ENCODE measurements at places on chromosomes 3 and 15.

GRCh38 chr15:96115642-96116041, 214.9 kb upstream of the NR2F2 start:
- no peak for DNase-seq

- DNase-seq, result no peak
Measured at GRCh38 chr3:127816783-127817405, 5.4 kb downstream of the MGLL start.

DNA sequence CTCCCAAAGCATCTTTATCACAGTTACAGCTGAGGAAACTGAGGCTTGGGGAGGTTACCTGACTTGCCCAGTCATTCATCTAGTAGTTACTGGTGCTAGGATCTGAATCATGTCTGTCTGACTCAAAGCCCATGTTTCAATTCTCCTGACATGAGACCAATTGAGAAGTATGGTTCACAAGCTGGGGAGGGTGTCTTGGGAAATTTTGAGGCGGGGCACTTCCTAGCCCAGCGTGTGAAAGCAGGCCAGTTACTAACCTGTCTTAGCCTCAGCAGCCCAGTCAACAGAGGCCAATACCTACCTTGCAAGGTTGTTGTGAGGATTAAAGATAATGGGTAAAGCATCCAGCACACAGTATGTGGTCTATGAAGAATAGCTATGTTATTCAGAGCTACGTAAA, 37.0 kb downstream of the CLDN18 start:
- DNase-seq, result no peak

DNA sequence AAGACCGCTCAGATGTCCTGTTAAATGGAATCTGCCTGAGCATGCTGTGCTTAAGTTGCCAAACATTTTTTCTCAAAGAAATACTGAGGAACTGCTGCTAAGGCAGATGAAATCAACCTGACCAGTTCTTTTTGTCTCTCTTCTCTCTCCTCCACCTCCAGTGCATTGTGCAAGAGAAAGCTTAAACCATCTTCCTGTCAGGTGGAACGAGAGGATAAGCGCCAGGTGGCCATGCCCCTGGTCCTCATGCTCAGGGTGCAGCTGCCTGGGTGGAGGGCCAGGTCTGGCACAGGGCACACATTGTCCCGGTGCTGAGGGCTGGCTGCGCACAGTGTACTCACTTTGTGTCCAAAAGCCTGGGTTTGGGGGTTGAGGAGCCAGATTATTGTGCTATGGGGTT, 176.2 kb upstream of the TP63 start:
- DNase-seq, result no peak

- DNase-seq, result no peak
Measured at GRCh38 chr3:9330166-9330703, 32.6 kb upstream of the THUMPD3 start.

DNA sequence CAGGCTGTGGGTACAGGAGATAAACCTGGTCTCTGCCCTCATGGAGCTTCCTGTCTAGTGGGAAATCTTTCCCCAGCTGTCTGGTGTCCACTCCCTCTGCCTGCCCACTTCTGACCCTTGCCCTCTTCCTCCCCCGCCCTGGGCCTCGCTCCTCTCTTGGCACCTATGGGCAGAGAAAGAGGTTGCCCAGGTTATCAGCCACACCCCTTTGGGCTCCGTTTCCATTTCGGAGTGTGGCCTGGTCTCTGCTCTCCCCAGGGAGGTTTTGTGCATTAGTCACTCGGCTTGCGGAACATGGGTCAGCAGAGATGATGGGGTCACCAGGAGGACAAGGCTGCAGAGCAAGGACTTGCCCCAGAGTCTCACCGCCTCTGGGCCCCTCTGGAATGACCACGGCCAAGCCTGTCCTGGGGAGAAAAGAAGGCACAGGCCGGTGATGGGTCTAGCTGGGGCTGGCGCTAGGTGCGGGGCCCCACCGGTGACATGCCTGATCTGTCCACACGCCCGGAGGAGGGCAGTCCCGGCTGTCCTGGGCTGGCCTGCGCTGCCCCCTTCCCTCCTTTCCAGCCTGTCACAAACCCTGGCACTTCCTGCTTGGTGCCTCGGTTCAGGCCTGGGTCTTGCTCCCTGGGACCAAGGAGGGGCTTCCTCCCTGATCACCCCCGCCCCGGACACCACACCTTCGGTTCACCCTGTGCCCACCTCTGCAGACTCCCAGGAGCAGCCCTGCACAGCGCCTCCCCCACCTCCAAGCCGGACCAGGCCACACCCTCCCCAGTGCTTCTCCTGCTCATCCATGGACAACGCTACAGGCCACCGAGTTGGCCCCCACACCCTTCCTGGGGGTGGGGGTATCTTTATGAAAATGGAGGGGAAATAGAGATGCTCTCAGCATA, 35.6 kb upstream of the MUC4 start:
- DNase-seq, result no peak

DNA sequence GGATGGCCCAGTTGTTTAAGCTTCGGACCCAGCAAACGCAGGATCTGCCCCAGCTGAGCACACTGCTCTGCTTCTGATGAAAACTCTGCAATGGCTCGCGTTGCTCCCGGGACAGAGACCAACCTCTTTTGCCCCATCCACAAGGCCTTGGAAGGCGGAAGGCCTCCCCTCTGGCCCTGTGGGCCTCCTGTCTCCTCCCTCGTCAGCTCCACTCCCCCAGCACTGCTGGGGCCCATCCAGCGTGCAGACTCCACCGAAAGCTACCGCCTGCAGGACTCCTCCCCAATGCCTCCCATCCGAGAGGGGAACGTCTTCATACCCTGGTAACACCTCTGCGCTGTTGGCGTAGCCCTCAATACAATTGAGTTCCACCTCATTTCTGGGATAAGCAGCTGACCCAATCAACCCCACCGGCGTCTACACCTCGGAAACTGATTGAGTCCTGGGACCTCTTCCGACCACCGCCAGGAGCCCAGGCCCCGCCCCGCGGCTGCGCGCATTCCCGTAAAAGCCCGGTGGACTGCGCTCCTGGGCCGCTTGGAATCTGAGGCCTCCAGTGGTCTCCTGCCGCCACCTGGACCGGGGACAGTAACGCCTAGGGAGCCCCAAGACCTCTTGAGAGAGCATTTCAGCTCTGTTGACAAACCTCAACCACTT, at the start of gene PRR23E:
PRR23E (plus strand) TSS at position 556 of the 657 bp plus-strand sequence. CDS start 3,555 bp downstream, outside the sequence.
- no peak for DNase-seq

- DNase-seq, result no peak
Measured at GRCh38 chr3:57889807-57890206, 118.4 kb upstream of the FLNB start.

DNA sequence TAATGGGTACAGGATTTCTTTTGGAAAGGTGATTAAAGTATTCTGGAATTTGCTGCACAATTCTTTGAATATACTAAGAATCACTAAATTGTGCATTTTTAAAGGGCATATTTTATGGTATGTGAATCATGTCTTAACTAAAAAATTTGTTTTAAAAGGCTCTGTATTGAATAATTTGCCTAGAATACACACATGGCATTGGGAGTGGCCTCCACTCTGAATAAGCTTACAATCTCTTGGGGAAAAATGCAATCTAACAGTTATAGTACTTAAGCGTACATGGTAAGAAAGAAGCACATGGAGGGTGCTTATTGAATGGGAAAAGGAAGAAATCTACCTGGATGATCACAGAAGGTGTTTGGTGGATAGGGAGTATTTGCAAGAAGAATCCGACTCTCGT, 385.1 kb downstream of the LPP start:
- no peak for DNase-seq

GRCh38 chr3:35200056-35200455, 439.3 kb upstream of the ARPP21 start:
- no peak for DNase-seq
